Subcutaneous preadipocyte (primary cell): ENCODE measurements at places on chromosomes 5 and 9. TPM values are rescaled to one million over a fixed set of nuclear protein-coding genes. Genes with fewer than 3 reads are reported as not detected.

CD72 gene
- total RNA-seq = 1.6 and 4.4 TPM in 2 replicates

PFDN1 gene
- total RNA-seq = 47.7 and 51.8 TPM in 2 replicates

WNT8A gene
- not detected in 2 replicates for total RNA-seq

FAM153A gene
- not detected in 2 replicates for total RNA-seq

F2RL2 gene
- 0.37 and 0.78 TPM in 2 replicates for total RNA-seq

TRPM3 gene
- 4.4 and 16.2 TPM in 2 replicates for total RNA-seq

KCNV2 gene
- total RNA-seq = not detected in 2 replicates

SEMA4D gene
- 0.37 and 0.39 TPM in 2 replicates for total RNA-seq

GOLGA2 gene
- 61.4 and 70.2 TPM in 2 replicates for total RNA-seq

SMIM33 gene
- not detected in 2 replicates for total RNA-seq
